Memory B cell (primary cell): ENCODE measurements at places on chromosomes 7 and 10.

GRCh38 chr10:32795598-32796183 is 162.3 kb downstream of the ITGB1 start:
- DNase-seq = no peak

DNA sequence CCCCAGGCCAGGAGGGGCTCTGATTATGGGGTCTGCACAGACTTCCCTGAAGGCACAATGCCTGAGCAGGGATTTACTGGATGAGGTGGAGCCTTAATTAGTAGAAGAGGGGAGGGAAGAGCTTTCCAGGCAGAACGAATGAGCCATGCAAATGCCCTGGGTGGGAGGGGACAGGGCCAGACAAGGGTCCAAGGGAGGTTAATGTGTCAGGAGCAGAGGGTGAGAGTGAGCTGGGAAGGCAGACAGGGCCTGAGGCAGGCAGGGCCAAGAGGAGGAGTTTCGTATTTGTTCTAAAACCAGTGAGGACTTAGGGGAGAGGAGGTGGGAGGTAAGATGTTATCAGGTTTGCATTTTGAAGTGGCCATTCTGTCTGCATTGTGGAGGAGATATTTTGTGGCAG is 65.3 kb downstream of the NPY start:
- no peak for DNase-seq

GRCh38 chr10:29767968-29768367 is 133.2 kb upstream of the SVIL start:
- no peak for DNase-seq

DNA sequence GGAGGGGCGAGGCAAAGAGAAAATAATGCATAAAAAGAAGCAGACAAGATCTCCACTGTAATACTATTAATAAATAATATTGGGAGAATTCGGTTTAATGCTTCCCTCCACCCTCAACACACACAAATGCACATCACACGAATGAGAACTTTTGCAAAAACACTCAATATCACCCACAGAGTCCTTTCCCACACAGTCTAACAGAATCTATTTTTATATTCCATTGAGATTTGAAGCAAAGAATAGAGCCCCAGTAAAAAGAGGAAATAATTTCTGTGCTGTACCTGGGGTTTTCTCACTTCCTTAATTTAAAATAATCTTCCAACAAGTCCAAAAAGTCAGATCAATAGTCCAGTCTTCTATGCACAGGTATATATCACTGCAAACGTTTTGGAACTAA is 17.0 kb downstream of the PIK3AP1 start:
- DNase-seq = no peak

- DNase-seq = peak; percentile 63
Measured at GRCh38 chr10:62818426-62819011, 2.4 kb upstream of the EGR2 start.

DNA sequence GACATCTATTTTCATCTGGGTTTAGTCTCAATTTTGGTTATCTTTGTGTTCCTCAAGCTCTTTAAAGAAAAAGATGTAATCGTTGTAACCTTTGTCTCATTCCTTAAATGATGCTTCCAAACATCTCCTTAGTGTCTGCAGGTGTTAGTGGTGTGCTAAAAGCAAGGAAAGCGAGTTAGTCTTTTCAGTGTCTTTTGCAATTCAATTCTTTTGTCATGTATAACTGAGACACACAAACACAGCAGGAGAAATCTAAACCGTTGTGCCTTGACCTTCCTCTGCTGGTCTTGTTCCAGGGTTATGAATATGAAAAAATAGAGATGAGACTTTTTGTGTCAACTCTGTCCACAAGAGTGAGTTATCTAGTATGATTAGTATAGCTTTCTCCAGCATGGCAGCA is 40.7 kb downstream of the PIK3CG start:
- no peak for DNase-seq

GRCh38 chr7:100825215-100825671 is 2.1 kb downstream of the EPHB4 start:
- DNase-seq = no peak

GRCh38 chr10:113180401-113181154 is 230.5 kb downstream of the TCF7L2 start:
- DNase-seq = no peak

DNA sequence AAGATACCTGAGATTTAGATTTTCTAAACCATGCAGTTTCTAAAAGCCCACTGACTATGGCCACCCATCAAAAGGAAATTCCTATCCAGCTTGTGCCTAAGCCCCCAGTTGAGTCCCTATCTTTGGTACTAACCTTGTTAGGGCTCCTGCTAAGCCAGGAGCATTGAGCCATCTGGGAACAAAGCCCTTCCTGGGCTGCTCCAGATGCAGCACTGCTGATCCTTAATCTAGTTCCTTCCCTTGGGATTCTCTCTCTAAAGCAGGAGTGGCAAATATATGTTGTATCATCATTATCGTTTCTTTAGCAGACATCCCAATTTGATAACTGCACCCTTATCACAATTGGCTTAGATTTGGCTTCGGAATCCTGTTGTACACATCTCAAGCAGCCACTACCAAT is 24.7 kb upstream of the PDLIM1 start:
- DNase-seq = no peak

DNA sequence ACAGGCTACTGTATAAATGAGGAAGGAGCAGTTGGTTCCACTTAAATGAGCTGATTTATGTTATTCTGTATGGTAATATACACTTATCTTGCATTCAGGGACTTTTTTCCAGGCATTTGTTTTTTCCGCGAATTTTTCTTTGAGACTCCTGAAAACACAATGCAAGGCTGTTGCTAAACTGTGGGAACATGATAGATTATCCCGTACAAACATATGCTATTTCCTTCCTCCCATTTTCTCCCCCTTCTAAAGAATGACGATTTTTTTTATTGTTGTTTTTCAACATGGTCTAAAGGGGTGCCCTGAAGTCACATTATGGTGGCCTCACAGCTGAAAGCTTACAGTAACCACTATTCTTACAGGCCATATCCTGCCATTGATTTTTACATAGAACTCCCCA is 523.9 kb upstream of the NRP1 start:
- no peak for DNase-seq

- DNase-seq = no peak
Measured at GRCh38 chr7:17300012-17300411, 1.6 kb downstream of the AHR start.

DNA sequence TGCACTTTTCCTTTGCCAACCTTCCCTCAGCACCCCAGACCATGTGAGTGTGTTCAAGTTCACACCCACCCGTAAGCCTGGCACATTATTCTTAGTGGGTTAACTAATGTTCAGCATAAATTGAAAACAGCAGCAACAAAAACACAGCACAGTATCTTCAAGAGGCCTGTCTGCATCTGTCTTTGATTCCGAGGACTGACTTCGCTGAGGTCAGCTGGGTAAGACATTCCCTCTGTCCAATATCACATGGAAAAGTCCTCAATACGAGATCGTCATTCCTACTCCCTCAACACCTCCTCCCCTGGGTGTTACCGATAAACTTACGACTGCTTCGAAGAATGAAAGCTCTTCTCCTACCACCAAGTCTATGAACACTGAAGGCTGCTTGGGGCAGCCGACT is 218.8 kb downstream of the SFMBT2 start:
- no peak for DNase-seq

GRCh38 chr7:137996871-137997270 is 5.0 kb downstream of the CREB3L2 start:
- DNase-seq = no peak

DNA sequence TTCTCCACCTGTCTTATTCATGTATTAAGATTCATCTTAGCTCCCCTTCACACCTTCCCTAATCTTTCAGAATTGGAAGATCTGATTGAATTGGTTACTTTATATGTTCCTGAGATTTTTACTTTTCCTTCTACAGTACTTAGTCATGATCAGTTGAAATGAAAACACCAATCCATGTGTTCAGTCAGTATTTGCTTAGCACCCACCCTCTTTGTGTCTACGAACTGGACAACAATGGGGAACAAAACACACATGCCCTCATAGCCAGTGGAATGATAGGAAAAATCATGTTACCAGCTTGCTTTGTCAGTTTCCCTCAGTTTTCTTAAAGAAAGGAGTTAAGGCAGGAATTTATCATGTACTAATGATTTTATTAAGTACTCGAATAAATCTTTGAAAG is 2.0 kb downstream of the MASTL start:
- DNase-seq = no peak

DNA sequence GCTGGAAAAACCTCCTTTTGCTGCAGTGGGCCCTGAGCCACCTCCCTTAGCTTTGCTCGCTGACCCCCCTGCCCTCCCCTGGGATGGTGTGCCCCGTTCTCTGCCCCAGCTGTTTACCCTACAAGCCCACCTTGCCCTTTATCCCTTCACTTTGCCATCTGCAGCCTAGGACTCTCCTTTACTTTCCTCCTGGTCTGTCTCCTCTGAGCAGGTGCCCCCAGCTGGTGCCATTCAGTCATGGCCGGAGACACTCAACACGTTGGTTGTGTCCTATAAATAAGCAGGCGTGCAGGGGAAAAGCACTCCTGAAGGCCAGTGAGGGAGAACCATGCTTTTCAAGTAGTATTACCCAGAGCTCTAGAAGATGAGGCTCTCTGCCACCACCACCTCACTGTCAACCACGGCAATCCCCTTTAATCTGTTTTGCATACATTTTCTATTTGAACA is 6.1 kb downstream of the RASSF4 start:
- DNase-seq = no peak

- no peak for DNase-seq
Measured at GRCh38 chr10:130074639-130075038, 36.0 kb downstream of the C10orf143 start.

DNA sequence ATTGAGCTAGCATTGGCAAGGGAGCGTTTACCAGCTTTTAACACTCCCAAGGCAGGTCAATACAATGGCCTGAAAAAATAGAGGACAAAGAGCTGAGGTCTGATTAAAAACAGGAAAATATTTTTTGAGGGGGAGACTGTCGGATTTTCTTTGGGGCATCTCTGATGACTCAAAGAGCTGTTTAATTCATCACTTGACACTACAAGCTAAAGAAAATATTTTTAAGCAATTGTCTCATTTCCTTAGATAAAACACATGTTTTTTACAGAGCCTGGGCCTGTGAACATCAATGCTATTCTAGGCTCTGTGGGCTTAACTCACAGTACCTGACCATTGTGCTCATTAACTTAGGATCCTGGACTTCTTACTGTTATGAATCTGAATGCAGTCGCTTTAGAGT is 100.8 kb downstream of the NRP1 start:
- no peak for DNase-seq

GRCh38 chr10:126561921-126562680 is 108.4 kb downstream of the C10orf90 start:
- DNase-seq = no peak

GRCh38 chr10:48300556-48300955 is 5.9 kb upstream of the MAPK8 start:
- DNase-seq = no peak

GRCh38 chr7:35987016-35987415 is 166.0 kb upstream of the EEPD1 start:
- DNase-seq = no peak

GRCh38 chr7:64768824-64769223 is 25.4 kb upstream of the ZNF138 start:
- no peak for DNase-seq

DNA sequence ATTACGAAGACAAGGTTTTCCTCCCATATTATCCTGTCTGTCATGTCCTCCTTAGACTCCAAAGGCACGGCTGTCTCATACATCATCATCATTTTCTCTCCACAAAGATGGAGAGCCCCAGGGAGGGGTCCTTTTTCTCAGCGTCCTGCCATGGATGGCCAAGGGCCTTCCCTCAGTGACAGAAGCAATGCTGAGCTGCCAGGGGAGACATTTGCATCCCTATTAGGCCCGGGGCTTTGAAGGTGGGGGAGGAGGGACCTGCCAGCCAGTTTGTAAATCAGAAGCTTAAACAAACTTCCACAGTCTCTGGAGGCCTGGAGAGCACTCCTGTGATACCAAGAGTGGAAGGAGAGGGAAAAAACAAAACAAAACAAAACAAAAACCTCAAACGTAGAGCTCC is 112.4 kb upstream of the ADO start:
- DNase-seq = no peak

DNA sequence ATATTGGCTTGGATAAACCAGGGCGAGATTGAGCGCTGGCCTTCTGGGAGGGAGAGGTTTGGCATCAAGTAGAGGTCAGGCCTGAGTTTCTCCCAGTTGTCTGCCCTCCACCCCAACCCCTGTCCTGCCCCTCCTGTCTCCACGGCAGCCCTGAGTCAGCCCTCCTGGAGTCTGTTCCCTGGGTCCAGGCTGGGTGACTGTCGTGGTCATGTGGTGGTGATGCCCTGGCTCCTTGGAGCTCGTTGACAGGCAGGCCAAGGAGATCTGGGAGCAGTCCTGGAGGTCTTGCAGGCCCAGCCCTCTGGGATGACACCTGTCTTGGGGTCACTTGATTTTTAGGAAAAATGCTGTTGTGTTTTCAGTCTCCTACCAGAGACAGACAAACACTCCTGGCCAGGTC is 53.6 kb upstream of the PODXL start:
- no peak for DNase-seq

DNA sequence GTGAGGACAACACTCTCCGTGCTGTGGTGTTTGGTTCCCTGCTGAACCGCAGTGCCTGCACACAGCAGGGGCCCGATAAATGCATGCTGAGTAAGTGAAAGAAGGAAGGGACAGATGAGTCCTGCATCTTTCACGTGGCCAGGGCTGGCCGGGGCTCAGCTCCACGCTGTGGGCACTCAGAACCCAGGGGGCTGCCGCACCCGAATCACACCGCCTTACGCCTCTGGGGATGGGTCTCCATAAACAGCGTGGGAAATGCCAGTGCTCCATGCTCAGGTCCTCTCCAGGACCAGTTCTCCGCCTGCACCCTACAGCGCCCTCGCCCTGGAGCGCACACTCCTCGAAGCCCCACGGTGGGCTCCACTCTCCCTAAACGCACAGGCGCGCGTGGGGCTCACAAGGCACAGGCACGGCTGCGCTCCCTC is 38.1 kb downstream of the RASGEF1A start:
- DNase-seq = no peak
